ENCODE measurements at places on chromosomes 11 and 22.

- DNase-seq = no peak
Measured at GRCh38 chr11:33320814-33321330, 63.7 kb downstream of the HIPK3 start.

DNA sequence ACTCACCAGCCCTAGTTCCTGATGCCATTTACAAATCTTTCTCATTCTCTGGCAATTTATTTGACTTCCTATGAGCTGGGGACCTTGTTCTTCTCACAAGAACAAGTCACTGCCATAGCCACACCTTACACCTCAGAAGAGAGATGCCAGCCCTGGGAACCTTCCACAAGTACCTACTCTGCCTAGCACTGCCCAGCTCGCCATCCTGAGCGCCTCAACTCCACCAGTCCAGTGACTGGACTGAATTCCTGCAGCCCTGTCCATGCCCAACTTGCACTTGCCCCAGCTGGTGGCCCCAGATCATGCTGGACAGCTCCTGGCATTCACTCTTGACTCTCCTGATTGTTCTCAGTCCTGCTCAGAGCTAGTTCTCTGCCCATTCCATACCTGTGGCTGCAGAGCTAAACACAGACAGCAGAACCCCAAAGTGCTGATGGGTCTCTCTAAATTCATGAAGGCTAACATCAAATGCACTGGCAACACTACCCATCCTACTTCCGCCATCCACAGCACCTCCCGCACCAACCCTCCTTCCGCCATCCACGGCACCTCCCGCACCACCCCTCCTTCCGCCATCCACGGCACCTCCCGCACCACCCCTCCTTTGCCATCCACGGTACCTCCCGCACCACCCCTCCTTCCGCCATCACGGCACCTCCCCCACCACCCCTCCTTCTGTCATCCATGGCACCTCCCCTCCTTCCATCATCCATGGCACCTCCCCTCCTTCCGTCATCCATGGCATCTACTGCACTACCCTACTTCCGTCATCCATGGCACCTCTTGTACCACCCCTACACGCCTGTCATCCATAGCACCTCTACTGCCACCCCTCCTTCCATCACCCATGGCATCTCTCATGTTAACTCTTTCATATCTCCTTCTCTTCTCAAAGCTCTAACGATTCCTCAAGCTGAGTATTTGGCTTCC lies 23.6 kb upstream of the SLC25A1 start:
- no peak for DNase-seq

- no peak for DNase-seq
Measured at GRCh38 chr11:105298630-105299029, 159.1 kb upstream of the CARD18 start.

DNA sequence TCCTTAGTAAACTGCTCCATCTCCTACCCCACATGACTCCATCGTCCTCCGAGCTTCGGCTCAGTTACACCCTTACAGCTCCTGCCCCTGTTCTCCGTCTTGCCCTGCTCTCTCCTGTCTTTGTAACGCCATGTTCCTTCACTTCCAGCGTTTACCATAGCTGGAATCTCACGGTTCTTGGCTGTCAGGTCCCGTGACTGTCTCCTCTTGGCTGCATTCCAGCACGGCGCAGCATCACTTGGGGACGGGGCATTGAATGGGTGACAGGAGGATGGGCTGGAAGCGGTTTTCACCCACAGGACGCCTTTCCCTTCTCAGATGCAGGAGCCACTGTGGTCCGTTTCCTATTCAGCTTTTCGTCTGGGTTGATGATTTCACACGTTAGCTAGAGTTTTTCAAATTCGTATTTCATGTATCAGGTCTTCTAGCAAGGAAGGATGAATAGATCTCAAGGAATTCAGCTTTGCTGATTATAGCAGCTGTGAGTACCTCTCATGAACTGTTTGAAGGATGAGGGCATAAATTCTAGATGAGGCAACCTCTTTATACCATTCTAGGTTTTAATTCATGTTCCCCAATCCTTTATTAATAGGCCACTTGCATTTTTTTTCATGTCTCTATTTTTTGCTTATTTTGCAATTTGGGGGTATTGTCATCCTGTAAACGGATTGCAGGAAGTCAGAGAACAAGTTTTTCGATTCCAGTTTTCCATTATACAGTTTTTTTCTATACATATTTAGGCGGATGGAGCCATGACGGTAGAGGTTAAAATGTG lies 29.1 kb downstream of the ZBED4 start:
- DNase-seq = no peak

- no peak for DNase-seq
Measured at GRCh38 chr22:38074181-38075104, 9.5 kb downstream of the SLC16A8 start.

DNA sequence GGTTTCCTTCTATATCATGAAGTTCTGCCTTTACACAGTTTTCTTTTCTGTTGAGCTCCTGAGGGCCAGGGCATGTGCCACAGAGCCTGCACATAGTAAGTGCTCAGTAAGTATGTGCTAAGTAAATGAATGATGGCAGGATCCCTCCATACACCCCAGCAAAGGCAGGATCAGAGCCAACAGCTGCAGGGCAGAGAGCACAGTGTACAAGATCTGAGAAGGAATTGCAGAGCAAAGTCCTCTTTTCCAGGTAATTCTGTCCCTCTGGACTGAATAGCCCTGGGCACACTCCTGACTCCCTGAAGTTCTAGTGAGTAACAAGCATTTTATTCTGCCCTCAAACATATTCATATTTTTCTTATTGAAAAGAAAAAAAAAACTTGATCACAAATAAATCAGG lies 117.7 kb downstream of the GALNT18 start:
- no peak for DNase-seq

- DNase-seq = no peak
Measured at GRCh38 chr11:45725776-45726492, 60.5 kb upstream of the CHST1 start.

- no peak for DNase-seq
Measured at GRCh38 chr11:103875855-103876510, 160.5 kb upstream of the DDI1 start.

- DNase-seq = peak; percentile 82
Measured at GRCh38 chr22:46267431-46268279, at the start of gene TTC38. Gene TTC38, plus strand, starts transcription at chr22:46268008. Its CDS starts 32 bp downstream, at chr22:46268040.

- DNase-seq = no peak
Measured at GRCh38 chr11:66684635-66685034, 6.9 kb upstream of the RBM4B start.

DNA sequence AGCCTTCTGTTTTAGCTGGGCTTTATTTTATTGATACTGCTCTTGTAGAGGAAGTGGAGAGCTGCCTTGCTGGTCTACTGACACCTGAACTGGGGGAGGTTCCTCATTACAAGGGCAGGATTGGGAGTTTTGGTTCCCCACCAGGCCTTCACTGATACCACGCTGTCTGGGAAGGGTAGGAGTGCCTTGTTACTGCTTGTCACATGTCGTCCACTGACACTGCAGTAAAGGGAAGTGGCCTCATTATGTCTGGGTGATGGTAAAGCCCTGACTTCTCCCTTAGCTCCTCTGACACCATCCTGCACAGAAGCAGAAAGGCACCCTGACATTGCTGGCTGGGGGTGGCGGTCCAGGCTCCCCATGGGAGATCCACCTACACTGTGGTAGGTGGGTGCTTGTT lies 38.7 kb upstream of the ELF5 start:
- DNase-seq = no peak

GRCh38 chr11:70139785-70140410 lies 61.8 kb downstream of the ANO1 start:
- DNase-seq = no peak

DNA sequence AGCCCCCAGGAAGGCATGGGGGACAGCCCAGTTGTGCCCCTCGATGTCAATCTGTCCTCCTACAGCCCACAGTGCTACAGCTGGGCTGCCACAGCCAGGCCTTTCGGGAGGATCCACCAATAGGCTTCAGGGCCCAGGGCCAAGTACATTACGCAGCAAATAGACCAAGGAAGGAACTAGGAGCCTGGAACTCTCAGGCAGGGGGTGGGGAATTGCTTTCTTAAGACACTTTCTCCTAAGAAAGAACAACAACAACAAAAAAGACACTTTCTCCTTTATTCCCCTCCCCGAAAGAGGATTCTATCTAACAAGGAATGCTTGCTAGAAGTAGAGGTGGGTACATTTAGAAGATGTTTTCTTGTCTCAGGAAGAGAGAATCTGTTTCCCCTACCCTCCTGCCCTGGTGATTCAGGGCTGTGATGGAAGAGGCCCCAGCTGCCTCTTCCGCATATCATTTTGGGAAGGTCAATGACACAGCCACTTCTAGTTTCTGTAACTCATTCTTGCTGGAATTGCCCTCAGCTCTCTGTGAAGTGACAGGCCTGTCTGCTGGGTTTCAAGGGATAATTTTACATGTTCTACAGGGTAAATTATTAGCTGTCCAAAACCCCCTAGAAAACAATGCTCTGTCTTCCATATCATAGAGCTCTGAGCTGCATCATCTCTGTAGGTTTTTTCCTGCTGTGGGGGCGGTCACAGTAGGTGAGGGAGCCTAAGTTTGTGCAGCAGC lies 6.0 kb upstream of the MALAT1 start:
- peak; percentile 66 for DNase-seq

GRCh38 chr11:9525116-9525515 lies 48.4 kb upstream of the WEE1 start:
- no peak for DNase-seq

- DNase-seq = no peak
Measured at GRCh38 chr11:110679323-110679975, 32.8 kb downstream of the ARHGAP20 start.

GRCh38 chr22:30637701-30638114 lies 2.1 kb downstream of the SLC35E4 start:
- DNase-seq = no peak

Measured in SW480 (cell line).